MM.1S (cell line): ENCODE measurements at places on chromosomes 3 and 15.
A peak's percentile ranks its signal among the peaks of the same experiment; 100 is the strongest.

DNA sequence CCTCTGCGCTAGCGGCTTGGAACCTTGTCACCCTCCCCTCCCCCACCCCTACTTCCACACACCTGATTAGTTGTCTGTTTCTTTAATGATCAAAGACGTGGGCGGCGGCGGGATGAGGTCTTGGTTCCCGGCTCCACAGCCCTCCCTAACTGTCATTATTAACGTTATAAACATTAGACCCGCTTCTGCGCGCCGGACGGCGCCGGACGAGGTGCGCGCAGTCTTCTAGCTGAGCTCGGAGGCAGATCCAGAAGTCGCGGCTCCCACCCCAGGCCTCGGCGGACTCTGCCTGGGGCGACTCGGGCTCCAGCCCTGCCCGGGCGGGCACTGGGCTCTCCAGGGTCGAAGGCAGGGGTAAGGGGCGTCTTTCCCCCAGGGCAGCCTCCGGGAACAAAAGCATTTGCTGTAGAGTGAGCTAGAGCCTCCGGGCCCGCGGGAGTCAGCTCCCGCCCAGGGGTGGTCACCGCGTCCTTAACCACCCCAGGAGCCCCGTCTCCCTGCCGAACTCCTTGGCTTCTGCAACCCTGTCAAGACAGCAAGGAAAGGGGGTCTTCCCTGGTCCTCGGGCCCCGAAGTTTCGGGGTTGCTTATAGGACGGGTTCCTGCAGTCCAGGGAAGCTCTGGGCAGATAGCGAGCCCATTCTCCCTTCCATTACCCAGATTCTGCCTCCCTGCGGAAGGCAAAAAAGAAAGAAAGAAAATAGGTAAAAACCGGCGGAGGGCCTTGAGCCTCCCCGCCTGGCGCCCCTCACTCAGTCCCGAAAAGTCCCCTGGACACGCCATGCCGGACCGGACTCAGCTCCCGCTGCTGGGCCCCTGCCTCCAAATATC lies 2.2 kb upstream of the ISLR2 start:
- no peak for DNase-seq

DNA sequence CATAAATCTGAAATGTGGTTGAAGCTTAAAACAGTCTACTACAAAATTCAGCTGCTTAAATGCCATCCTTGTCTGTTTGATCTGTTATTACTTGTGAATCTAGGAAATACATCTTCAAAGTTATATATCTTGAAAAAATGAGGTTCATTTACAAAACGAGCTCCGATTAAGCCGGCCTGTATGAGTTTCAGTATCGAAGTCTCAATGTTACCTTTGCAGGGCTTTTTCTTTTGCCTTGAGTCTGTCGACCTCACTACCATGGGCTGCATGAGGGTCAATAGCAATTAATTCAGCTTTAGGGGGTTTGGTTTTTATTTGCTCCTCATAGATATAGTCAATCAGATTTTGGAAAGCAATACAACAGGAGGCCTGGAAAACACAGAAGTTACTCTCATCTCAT lies 23.2 kb downstream of the ERICH6 start:
- DNase-seq: peak; percentile 59

GRCh38 chr15:41401904-41402267 lies 410 bp downstream of the NDUFAF1 start:
- DNase-seq: no peak

DNA sequence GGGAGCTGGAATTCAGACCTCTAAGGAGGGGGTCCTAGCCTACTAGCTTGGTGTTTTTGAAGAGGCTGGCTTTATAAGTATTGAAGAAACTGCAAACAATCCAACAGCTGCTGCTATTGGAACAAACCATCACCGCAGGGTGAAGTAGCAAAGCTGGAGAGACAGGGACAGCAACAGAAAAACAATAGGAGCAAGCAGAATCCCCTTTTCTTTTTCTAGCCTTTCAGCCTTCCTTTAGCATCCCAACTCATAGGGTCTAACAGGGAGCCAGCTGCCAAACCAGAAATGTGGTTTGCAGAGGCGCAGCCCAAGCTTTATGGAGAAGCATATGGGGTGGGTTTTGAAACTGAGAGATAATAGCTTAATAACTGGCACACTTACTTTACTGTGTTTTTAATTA lies 106.2 kb upstream of the CHMP2B start:
- no peak for DNase-seq

- DNase-seq: no peak
Observed at GRCh38 chr15:65212097-65212496, 824 bp upstream of the CILP start.

DNA sequence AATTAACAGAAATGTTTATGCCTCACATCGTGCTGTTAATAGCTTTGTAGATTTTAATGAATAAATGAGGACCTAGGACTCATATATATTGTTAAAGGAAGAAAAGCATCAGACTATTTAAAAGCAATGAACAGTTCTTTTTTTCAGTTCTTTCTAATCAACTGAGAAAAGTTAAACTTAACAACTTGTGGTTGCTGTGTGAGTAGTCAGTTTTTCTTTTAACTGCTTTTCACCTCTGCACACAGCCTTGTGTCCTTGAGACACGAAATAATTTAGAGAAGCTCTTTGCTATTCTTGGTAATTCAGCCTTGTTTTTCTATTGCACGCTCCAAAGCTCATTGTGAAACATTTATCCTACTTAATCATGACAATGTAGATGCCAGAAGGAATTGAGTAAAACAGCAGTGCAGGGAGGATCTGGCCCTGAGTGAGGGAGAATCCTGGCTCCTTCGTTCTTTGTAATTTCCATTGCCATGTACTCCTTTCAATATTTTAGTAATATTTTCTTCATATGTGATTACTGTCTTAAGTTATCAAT lies 499.0 kb downstream of the PYDC2 start:
- no peak for DNase-seq

DNA sequence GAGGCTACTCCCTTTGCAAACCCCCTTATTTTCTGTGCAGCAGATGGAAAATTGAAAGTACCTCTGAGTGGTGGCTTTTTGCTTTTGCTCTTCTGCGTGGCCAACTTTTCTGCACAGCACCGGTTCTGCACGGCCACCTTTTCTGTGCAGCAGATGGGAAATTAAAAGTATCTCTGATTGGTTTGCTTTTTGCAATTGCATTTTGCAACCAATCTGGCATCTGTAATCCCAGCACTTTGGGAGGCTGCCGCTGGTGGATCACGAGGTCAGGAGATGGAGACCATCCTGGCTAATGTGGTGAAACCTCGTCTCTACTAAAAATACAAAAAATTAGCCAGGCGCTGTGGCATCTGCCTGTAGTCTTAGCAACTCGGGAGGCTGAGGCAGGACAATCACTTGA lies 79.5 kb upstream of the CHMP2B start:
- no peak for DNase-seq

- peak; percentile 49 for DNase-seq
Observed at GRCh38 chr3:71067977-71068654, 515.4 kb downstream of the FOXP1 start.

DNA sequence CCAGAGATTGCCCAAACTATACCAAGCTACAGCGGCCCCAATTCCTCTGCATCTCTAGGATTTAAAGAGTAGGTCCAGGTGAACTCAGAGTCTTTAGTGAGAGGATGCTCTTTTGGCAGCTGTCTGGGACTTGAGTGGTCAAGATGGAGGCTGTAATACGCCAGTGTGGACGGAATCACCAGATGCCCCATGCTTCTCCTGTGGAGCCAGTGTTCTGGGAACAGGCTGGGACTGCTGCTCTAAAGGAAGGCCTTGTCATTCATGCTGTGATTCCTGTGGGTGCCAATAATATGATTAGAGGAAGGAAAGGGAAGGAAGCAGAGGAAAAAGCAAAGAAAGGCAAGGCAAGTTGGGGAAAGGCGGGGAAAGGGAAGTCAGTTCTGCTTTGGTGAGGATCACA lies 17.4 kb upstream of the NOX5 start:
- DNase-seq: no peak

DNA sequence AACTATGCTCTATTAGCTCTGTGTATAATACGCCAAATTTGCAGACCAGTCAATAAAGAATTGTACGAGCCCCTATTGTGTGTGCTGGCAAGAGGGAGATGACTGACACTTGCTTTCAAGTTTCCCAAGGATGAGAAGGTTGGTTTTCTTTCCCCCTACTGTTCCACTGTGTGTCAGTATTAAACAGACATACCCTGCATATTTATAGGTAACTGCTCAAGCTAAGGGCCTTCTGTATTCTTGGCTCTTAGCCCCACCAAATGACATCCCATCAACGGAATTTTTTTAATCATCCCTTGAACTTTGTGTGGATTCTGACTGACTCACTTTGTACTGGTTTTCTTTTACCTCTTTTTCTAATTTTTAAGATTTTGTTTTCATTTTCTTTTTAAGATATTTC lies 60.6 kb upstream of the GYG1 start:
- no peak for DNase-seq

- no peak for DNase-seq
Observed at GRCh38 chr3:64595253-64595694, 92.5 kb downstream of the ADAMTS9 start.

DNA sequence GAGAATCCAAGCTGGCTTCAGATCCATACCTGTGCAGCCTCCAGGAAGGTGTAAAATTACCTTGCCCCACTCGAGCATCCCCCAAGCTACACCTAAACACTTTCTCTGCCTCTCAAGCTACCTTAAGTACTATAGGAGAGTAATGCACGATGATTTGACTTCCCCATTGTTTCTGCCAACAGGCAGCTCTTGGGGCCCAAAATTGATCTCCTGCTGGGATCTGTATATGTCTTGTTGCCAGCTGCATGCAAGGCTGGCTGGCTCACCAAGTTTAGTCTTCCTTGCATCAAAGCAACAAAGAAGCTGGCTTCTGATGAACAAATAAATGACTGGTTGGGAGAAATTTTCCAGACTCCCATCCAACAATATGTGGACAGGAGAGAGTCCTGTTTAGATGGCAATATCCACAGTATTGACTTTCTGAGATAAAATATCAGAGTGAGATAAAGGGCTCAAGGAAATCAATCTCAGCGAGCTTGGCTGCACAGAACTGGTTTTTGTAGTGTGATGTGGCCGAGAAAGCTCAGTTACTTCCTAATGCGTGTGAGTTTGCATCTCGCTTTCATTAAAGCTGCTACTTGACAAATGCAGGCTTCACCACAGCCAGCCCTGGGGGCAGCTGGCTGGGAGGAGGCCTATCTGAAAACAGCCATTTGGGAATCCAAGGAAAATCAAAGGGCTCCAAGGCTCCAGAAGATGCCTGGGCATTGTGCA lies 140.7 kb downstream of the MINAR1 start:
- DNase-seq: no peak

DNA sequence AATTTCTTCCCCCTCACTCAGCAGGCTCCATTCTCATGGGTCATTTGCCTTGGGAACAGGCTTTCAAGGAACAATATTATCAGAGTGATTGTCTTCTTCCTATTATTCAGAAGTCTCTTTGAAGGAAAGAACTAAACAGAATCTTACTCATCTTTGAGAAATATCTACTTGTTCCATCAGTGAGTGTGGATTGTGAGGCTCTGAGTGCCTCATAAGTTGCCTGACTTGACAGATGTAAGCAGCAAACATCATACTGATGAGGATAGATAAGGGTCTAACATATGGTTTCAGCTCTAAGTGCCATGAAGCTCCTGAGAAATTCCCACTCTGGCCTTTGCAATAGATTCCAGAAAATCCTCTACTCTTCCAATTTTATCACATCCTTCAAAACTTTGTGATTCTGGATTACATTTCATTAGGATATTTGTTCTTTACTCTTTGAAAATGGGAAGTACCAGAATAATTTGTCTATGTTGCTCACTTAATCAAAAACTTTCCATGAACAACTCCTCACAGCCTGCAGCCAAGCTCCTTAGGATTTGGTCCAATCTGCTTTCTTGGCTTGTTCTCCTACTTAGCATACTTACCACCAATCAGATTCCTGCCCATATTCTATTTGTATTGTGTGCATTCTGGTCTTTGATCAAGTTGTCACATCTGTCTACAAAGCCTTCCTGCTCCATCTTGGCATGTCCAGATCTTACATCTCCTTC lies 120.1 kb downstream of the RPL22L1 start:
- DNase-seq: no peak

DNA sequence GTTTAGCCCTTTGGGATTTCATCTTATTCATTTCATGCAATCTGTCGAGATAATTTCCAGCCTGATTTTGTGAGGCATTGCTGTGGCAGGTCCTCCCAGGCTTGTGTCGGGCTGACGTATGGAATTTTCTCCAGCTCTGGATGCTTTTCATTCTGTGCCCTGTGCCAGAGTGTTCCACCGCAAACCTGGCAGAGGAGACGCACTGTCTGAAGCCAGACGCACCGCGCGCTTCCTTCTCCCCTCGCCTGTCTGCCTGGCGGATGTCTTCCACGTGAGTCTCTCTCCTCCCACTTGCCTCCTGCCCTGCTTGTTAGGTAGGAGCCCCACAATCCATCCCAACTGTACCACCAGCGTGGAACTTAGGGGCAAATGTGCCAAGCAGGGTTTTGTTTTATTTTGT lies 20.1 kb upstream of the GLCE start:
- no peak for DNase-seq

DNA sequence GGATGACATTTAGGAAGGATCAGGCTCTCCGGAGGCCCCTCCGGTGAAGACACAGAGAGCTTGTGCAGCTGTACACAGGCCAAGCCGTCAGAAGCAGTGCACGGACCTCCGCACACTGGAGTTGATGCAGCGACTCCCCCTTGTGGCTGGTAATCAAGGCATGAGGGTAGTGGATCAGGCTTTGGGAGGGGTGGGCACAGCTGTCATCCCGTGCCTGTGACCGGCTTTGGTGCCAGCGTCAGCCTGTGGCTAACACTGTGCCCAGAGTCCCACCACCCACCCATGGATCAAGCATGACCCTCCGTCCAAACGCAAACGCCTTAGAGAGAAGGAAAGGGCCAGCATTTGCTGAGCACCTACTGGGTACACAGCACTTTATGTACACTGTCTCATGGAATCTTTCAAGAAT lies 8.2 kb upstream of the GRIP2 start:
- DNase-seq: peak; percentile 12

DNA sequence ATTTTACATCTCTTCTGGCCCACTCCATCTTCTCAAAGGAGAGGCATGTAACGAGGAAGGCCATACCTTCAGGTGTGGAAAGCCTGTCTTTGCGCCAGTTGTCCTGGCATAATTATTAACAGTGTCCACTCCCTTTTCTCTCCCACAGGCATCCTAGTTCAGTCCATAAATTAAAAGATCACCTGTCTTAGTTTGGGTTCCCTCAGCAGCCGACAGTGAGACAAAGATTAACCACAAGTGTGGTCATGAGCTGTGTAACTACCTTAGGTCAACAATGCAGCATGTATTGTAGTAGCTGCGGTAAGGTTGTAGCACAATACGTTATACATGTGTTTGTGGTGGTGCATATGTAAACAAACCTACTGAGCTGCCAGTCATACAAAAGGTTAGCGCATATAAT lies 103.3 kb upstream of the GALNT15 start:
- DNase-seq: no peak

DNA sequence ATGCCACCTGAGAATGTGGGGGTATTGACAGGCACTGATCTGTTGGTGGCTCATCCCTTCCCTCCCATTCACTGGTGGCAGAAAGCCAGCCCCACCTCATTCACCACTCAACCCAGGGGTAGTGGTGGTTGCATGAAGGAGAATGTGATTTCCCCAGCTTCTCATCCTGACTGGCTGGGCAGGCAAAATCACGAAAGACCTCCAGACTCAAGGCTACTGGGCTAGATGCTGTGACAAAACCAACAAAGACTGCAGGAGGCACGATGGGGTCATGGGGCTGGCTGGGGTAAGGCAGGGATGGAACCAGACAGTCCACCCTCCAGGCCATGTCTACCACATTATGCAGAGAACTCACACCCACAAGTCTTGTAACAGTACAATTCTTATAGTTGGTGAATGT lies 33.9 kb downstream of the FSTL1 start:
- no peak for DNase-seq
